ENCODE measurements at places on chromosomes 16 and 17. TPM values are rescaled to one million over a fixed set of nuclear protein-coding genes. Genes with fewer than 3 reads are reported as not detected.

- H3K27me3 ChIP-seq: no peaks in the 10 kb centered on the region
- no peak overlapping the region for H3K27ac ChIP-seq
- no peaks in the 10 kb centered on the region for H3K36me3 ChIP-seq
- H3K4me3 ChIP-seq: no peak overlapping the region
- no peak for DNase-seq
These were observed 9.6 kb downstream of the SLX4 start for GRCh38 chr16:3601614-3602319.

GRCh38 chr16:23940111-23940510, 104.3 kb downstream of the PRKCB start:
- H3K27me3 ChIP-seq: peaks cover 15% of the 10 kb centered on the region
- no peak for DNase-seq
- no peaks in the 10 kb centered on the region for H3K36me3 ChIP-seq
- no peak overlapping the region for H3K27ac ChIP-seq
- H3K4me1 ChIP-seq: no peaks in the 10 kb centered on the region

Gene ATXN1L
- total RNA-seq: 17.3 TPM

Gene KRT36
- total RNA-seq: not detected

GRCh38 chr16:10362077-10362863, 23.6 kb upstream of the ATF7IP2 start:
- no peaks in the 10 kb centered on the region for H3K4me1 ChIP-seq
- H3K36me3 ChIP-seq: no peaks in the 10 kb centered on the region
- no peaks in the 10 kb centered on the region for H3K27me3 ChIP-seq

DNA sequence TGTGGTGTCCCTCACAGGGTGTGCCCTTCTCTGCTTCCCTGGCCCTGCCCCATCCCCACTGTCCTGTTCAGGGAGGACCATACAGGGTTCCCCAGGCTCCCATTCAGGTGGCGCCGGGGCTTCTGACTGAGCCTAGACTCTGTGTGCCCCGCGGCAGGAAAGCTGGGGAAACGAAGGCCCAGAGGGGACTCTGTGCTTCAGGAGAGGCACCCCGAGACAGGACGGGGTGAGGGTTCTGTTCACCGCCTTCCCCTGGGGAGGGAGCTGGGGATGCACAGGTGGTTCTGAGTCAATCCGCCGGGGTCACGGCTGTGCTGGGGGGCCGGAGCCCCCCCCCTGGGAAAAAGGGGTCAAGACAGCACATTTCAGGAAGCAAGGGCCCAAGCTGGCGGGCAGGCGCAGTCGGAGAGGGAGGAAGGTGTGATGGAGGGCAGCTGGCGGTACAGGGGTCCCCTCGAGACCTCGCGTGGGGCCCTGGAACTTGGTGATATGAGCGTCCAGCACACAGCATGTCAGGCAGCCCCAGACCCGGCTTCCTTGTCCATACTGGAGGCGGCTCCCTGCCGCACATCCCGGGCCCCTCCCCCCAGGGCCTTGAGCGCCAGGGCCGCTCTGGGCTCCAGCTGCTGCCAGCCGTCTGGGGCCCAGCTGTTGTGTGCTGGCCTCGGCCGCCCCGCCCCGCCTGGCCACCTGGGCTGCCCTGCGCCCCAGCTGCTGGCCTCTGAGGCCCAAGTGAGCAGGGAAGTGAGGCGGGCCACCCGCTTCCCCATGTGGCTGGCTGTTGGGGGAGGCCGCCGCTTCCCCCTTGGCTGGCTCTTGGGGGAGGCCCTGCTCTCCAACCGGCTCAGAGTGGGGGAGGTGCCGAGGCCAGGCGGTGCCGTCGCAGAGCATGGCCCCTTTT, 5.6 kb upstream of the NOTUM start:
- peaks cover 5% of the 10 kb centered on the region for H3K4me1 ChIP-seq
- no peak for DNase-seq
- no peak overlapping the region for H3K4me3 ChIP-seq
